Right lobe of liver (tissue), 6 donors: ENCODE measurements at places on chromosomes 7 and 10. TPM values are rescaled to one million over a fixed set of nuclear protein-coding genes. Genes with fewer than 3 reads are reported as not detected.

GRCh38 chr10:51773681-51774080, 74.3 kb upstream of the CSTF2T start:
- no peak overlapping the region for H3K4me3 ChIP-seq
- DNase-seq: no peak
- H3K36me3 ChIP-seq: no peaks in the 10 kb centered on the region
- no peak overlapping the region for H3K27ac ChIP-seq
- peaks cover 2% of the 10 kb centered on the region for H3K27me3 ChIP-seq

GRCh38 chr7:98185101-98185500, 26.1 kb upstream of the BHLHA15 start:
- no peak overlapping the region for H3K27ac ChIP-seq
- no peaks in the 10 kb centered on the region for H3K36me3 ChIP-seq
- no peak for DNase-seq
- no peak overlapping the region for H3K4me3 ChIP-seq
- no peaks in the 10 kb centered on the region for H3K27me3 ChIP-seq

DNA sequence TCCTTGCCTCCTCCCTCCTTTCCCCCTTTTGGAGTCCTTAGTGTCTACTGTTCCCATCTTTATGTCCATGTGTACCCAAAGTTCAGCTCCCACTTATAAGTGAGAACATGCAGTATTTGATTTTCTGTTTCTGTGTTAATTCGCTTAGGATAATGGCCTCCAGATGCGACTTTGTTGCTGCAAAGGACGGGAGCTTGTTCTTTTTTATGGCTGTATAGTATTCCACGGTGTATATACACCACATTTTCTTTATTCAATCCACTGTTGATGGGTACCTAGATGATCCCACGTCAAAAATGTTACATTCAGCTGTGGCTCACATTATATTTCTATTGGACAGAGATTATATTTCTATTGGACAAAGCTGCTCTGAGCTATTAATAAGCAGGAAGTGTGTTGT, 24.4 kb upstream of the SEPHS1 start:
- H3K27me3 ChIP-seq: no peaks in the 10 kb centered on the region
- H3K36me3 ChIP-seq: no peaks in the 10 kb centered on the region
- H3K4me1 ChIP-seq: no peaks in the 10 kb centered on the region

DNA sequence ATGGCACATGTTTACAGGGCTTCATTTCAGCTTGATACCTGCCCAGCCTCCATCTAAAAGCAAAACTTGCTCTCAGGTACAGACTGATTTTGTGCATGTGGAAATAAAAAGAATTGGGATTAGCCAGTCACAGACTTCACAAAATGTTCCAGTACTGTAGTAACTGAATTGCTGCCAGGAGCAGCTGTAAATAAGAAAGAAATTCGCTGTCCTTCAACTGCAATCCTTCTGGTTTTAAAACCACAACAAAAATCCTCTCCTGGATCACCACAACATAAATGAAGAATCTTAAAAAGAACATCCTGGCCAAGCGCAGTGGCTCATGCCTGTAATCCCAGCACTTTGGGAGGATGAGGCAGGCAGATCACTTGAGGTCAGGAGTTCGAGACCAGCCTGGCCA, 3.9 kb upstream of the MIOS start:
- DNase-seq: no peak
- peaks cover 18% of the 10 kb centered on the region for H3K4me1 ChIP-seq
- no peaks in the 10 kb centered on the region for H3K27me3 ChIP-seq
- H3K27ac ChIP-seq: peak overlapping the region; percentile 39

DNA sequence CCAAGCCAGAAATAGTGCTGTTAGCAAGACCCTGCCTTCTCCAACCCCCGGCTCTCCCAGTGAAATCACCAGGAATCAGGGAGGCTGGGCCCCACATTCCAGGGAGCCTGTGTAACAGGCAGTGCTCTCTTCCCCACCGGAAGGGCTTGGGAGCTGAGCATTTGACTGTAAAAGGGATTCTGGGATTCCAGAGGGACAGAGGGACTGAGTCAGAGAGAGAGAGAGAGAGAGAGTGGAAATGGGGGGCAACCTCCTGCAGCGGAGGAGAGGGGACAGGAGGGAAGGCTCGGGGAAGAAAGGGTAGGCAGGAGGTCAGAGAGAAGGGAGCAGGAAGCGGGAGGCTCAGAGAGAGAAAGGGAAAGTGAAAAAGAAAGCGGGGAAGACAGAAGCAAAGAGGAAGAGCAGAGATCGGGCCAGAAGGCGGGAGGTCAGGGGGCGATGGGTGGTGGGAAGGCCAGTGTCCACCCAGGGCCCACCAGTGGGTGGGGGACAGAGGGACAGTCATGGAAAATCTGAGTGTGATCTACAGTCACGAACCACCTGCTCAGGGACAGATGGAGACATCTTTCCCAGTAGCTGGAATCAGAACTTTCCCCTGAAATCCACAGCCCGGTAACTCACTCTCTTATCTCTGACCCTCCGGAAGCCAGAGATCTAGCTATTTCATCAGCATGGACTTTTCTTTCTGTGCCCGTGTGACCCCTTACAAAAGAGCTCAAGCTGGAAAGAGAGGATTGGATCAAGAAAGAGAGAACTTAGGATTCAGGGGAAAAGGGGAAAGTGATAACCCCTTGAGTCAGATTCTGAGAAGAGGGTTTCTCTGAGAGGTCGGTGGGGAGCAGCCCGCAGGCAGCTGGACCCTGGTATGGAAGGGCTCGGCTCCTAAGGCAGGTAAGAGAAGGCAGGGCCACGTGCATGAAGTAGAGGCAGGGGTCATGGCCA, 4.6 kb upstream of the SERPINE1 start:
- H3K36me3 ChIP-seq: no peaks in the 10 kb centered on the region
- H3K4me1 ChIP-seq: peaks cover 44% of the 10 kb centered on the region
- H3K27ac ChIP-seq: peak overlapping the region; percentile 80
- peak overlapping the region; percentile 50 for H3K4me3 ChIP-seq

GRCh38 chr7:115782696-115783490, 247.7 kb downstream of the TFEC start:
- no peak overlapping the region for H3K4me3 ChIP-seq
- H3K27ac ChIP-seq: no peak overlapping the region
- DNase-seq: no peak
- H3K27me3 ChIP-seq: no peaks in the 10 kb centered on the region

- DNase-seq: no peak
- H3K36me3 ChIP-seq: no peaks in the 10 kb centered on the region
- H3K27ac ChIP-seq: no peak overlapping the region
Observed at GRCh38 chr10:7563368-7563767, 103.4 kb downstream of the ITIH5 start.

GRCh38 chr7:27262121-27262520, 19.5 kb downstream of the EVX1 start:
- no peak for DNase-seq
- no peaks in the 10 kb centered on the region for H3K27me3 ChIP-seq
- no peaks in the 10 kb centered on the region for H3K36me3 ChIP-seq

DNA sequence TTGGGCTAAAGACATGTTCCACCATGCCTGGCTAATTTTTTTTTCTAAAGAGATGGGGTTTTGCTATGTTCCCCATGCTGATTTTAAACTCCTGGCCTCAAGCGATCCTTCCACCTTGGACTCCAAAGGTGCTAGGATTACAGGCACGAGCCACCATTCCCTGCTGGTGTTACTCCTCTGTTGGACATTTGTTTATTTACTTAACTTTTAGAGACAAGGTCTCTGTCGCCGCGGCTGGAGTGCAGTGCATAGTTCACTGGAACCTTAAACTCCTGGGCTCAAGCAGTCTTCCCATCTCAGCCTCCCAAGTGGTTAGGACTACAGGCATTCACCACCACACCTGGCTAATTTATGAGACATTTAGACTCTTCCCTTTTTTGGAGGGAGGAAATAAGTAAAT, 38.9 kb downstream of the CCAR1 start:
- no peak overlapping the region for H3K4me3 ChIP-seq
- no peak for DNase-seq
- no peaks in the 10 kb centered on the region for H3K27me3 ChIP-seq
- peaks cover 3% of the 10 kb centered on the region for H3K4me1 ChIP-seq
- peaks cover 30% of the 10 kb centered on the region for H3K36me3 ChIP-seq

DNA sequence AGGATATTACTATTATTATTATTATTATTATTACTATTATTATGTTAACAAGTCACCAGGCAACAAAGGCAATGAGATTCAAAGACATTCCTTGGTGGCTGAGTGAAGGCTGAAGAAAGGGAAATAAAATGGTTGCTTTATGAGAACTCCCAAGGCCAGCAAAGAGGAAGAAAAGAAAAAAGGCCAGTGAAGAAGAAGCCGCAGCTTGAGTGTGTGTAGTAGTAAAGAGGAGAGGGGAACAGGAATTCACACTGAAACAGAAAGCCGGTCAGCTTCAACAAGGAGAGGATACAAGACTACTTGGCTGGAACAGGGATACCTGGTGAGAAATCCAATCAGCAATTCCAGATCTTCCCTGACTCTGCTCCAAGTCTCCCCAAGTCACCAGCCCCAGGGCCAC, 42.4 kb downstream of the PLXNA4 start:
- H3K27me3 ChIP-seq: no peaks in the 10 kb centered on the region
- H3K36me3 ChIP-seq: no peaks in the 10 kb centered on the region
- H3K4me1 ChIP-seq: no peaks in the 10 kb centered on the region
- H3K4me3 ChIP-seq: no peak overlapping the region

- H3K27ac ChIP-seq: no peak overlapping the region
- H3K36me3 ChIP-seq: no peaks in the 10 kb centered on the region
- no peak overlapping the region for H3K4me3 ChIP-seq
- no peaks in the 10 kb centered on the region for H3K27me3 ChIP-seq
- DNase-seq: no peak
- no peaks in the 10 kb centered on the region for H3K4me1 ChIP-seq
Observed at GRCh38 chr10:25678666-25679065, 255.4 kb upstream of the MYO3A start.

GRCh38 chr7:31074403-31075085, 22.4 kb downstream of the ADCYAP1R1 start:
- DNase-seq: peak; percentile 33
- H3K36me3 ChIP-seq: no peaks in the 10 kb centered on the region
- no peaks in the 10 kb centered on the region for H3K27me3 ChIP-seq

The SEC24C gene
- total RNA-seq: 42.7 TPM

The PTCD1 gene
- 3.1 TPM for total RNA-seq

The FAM171A1 gene
- 7.8 TPM for total RNA-seq

The SOSTDC1 gene
- total RNA-seq: not detected

The PTPRN2 gene
- total RNA-seq: 0.15 TPM

The CLDN4 gene
- 1.2 TPM for total RNA-seq
